ENCODE measurements at places on chromosomes 6 and 20.

DNA sequence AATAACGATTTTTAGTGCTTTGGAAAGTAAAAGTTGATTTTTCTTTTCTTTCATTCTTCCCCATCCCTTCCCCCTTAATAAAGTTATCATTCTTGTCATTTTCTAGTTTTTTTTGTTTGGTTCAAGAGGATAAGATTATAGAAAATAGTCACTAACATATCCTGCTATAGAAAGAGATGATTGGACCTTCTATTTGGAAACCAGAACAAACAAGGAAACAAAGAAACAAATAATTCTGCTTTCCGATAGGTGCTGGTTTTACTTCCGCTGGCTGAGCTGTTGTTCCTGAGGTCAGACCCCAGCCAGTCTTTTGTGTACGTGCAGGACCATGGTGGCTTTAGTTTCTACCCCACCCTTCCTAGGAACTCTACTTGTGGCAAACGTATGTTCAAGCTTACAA lies at the start of gene CDH26:
Gene CDH26, plus strand, starts transcription at position 301 of the 400 bp plus-strand sequence. CDS start 304 bp downstream, outside the sequence.
- DNase-seq: no peak

DNA sequence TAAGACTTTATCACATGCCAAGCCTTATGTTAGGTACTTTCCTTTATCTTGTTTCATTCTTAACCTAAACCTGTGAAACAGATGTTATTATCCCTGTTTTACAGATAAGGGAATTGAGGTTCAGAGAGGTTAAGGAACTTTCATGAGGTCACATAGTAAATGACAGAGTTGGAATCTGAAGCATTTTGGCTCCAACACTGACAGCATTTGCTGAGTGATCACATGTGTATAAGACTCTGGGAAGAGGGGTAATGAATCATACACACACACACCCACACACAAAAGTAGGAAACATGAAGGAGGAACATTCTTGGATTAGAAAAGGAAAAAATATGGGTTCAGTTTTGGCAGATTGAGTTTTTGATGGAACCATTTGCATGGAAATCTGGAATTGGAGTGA lies 212.5 kb downstream of the GJA1 start:
- DNase-seq: no peak

DNA sequence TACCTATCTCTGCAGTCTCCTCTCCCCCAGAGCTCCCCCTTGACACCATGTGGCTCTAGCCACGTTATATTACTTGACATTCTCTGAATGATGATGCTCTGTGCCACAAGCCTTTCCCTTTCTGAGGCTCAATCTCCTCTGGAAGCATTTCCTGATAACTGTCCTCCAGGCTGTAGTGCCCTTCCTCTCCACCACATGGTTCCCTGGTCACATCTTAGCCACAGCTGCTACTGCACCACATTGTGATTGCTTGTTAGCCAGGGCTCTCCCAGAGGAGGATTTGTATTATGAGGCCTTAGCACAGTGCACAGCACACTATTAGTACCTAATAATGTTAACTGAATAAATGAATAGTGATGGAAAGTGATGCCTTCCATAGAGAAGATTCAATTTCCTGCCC lies 63.9 kb upstream of the RCAN2 start:
- no peak for DNase-seq

GRCh38 chr6:127297502-127298070 lies 30.9 kb downstream of the RNF146 start:
- no peak for DNase-seq

GRCh38 chr6:130644175-130644574 lies 183.0 kb upstream of the SMLR1 start:
- DNase-seq: no peak

DNA sequence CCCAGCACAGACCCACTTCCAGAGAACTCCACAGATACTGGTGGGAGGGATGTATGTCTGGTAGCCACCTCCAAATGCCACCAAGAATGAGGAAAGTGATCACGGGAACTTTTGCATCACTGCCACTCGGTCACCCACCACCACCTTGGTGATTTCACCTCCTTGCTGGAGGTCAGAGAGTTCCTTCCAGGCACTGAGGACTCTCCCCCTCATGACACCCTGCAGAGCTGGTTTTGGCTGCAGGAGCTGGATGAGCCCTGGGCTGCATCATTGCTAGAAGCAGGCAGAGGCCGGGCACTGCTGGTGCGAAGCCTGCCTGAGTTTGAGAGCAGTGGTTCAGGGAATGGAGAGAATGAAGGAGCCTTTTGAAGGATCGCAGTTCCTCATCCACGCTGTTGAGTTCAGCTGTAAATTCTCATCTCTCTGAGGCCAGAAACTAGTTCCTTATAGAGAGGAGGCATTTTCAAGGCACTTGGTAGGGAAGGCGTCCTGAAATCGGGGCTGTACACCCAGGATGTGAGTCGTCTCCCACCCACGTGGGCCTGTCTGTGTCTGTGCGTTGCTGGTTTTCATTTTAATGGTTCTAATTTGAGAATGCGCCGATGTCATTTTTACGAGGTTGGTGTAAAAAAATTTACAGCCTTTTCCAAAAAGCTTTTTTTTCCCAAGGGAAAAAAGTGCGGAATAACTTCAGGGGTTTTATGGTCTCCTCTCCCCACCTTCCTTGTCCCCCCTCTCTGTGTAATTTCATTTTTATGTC lies 25.0 kb downstream of the FOXP4 start:
- DNase-seq: no peak

DNA sequence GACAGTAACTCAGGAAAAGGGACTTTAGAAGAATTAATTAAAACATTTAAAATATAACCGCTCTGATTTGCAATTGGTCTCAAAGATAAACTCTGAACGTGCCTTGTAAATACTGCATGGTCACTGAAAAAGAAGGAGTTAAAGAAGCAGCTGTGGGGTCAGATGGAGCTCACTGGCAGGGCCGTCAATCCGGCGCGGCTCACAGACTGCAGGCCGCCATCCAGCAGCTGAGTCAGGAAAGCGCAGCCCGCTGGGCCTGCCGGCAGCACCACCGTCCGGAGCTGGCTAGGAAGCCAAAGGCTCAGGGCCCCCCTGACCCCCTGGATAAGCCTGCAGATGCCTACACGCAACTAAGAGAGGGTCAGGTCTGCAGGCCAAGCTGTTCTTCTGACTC lies 54.2 kb upstream of the FRMD1 start:
- peak; percentile 76 for DNase-seq

DNA sequence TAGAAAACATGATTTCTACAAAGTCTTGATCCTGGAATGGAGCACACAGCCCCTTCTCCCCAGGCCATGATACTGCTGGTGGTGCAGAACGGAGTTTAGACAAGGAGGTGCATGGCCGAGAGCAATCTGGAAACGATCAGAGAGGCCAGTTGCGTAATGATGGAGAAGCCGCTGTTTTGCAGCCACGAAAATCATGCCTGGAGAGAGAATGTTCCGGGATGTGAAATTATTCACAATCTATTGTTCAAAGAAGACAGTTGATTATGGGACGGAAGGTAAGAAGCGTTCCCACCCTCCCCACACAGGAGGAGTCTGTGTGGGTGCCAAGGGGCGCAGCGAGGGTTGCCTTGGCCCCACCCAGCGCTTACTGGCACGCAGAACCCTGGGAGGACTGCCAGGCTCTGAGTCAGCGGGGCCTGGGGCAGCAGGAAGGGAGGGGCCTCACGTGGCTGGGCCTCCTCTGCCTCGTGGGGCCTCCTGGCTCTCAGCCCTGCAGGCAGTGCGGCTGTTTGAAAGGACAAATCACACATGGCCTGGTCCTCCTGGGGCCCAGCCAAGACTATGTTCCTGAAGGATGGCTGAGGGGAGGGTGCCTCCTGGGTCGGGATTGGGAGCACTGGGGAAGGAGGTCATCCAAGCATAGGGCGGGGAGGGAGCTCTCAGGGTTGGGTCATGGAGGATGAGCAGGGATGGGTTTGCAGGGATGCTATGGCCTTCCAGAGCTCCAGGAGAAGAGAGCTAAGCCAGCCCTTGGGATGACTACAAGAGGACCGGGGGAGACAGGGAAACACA lies 8.7 kb upstream of the AP5S1 start:
- no peak for DNase-seq

GRCh38 chr6:150320442-150320841 lies 48.4 kb upstream of the IYD start:
- DNase-seq: no peak

Measured in NCI-H524 treated with DMSO at 0.1 percent for 48 hours (cell line).